ENCODE measurements at places on chromosomes 11 and 22.

DNA sequence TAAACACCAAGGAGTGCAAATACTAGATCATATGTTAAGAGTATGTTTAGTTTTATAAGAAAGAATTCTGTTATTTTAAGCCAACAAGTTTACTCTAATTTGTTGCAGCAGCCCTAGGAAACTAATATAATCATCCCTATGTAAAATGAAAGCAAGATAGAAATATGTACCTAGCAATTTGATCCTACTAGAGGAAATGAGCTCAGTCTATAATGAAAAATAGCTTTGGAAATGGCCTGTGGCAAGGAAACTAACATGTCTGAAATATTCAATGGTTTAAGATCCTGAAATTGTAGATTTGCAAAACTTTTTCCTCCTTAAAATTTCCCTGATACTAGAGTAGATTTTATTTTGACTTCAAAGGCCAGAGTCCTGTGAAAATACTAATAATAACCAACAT is 112.7 kb upstream of the SLC5A12 start:
- no peak for DNase-seq

DNA sequence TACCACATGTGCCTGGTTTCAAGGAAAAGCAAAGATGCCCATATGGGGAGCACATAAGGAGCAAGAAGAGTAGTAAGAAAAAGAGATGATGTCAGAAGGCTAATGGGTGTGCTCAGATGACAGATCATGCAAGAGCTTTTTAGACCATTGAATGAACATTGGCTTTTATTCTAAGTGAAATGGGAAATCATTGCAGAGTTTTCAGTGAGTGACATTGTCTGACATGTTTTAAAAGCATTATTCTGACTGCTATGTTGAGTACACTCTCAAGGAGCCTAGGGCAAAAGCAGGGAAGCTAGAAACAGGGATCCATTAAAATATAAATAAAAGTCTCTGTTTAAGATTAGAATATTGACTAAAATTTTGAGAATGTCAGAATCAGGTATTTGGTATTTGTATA is 133.6 kb downstream of the METTL15 start:
- no peak for DNase-seq

GRCh38 chr11:32894149-32894827 is 1.7 kb downstream of the QSER1 start:
- peak; percentile 30 for DNase-seq

DNA sequence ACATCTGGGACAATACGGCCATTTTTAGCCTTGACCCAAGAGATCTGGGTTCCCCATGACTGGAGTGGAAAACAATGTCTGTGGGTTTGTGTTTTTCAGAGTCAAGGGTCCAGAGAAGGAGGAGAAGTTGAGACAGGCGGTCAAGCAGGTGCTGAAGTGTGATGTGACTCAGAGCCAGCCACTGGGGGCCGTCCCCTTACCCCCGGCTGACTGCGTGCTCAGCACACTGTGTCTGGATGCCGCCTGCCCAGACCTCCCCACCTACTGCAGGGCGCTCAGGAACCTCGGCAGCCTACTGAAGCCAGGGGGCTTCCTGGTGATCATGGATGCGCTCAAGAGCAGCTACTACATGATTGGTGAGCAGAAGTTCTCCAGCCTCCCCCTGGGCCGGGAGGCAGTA is 15.7 kb downstream of the NNMT start:
- no peak for DNase-seq

GRCh38 chr11:34290926-34291325 is 66.9 kb downstream of the ABTB2 start:
- no peak for DNase-seq

- no peak for DNase-seq
Observed at GRCh38 chr22:38317995-38318715, 922 bp upstream of the CSNK1E start.

DNA sequence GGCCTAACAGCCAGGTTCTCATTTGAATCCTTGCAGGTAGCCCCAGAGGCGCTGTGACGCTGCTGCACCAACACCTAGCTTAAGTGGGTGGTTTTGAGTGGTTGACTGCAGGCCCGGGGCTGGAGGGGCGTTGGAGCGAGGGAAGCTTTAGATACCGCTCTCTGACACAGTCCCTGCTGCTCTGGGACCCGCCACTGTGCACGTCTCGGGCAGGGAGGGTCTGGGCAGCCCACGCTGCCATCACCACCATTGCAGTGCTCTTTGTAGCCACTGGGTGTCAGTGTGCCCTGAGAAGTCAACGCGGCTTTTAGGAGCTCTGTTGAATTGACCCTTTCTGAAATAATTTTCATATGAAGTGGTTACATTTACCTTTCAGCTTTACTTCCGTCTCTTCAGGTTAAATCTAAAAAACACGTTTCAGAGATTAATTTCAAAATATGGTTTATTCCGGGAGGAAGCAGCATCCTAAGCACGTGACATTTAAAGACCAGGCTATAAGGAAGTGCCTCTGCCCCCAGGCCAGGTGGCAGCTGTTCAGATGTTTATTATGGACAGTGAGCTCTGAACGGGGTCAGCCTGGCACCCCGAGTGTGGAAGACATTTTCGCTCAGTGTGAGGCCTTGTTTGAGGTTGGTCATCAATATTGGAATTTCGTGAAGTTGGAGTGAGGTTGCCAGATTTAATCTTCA is 30.9 kb upstream of the PARVB start:
- DNase-seq, result peak; percentile 49

All from T-helper 2 cell treated with Interferon-gamma antibody and Interleukin-4, amounts not matched to agents 5 μg/mL and 100 μg/mL, for 36 hours (primary cell).